ENCODE measurements at places on chromosomes 7 and 10. TPM values are rescaled to one million over a fixed set of nuclear protein-coding genes. Genes with fewer than 3 reads are reported as not detected.

Gene OGDHL
- 88.9 TPM for total RNA-seq

Gene GLI3
- 0.88 TPM for total RNA-seq

Gene PCLO
- total RNA-seq = 0.33 TPM

Gene AMPH
- 1.1 TPM for total RNA-seq

Gene RSPH10B
- total RNA-seq = 0.13 TPM

Gene OPN1SW
- not detected for total RNA-seq

Gene NUTM2A
- 1.1 TPM for total RNA-seq

Gene GIMAP4
- total RNA-seq = 9.8 TPM

Gene EMX2
- not detected for total RNA-seq

Gene SPDYE16
- 0.13 TPM for total RNA-seq

Gene ASAH2
- total RNA-seq = 2.5 TPM

Gene PIP
- total RNA-seq = not detected

Gene PLPP4
- total RNA-seq = 0.48 TPM

Gene CACNA2D1
- 0.91 TPM for total RNA-seq

Gene FFAR4
- 0.25 TPM for total RNA-seq

Gene ACHE
- total RNA-seq = 0.48 TPM

Gene TMEM176B
- total RNA-seq = 906 TPM

Measured in left lobe of liver (tissue), 2 donors.